ENCODE measurements at places on chromosomes 12 and 14.

- DNase-seq, result no peak
Measured at GRCh38 chr12:52681526-52682380, 1.5 kb upstream of the KRT1 start.

- peak; percentile 96 for DNase-seq
Measured at GRCh38 chr14:77303417-77304156, 17.1 kb downstream of the POMT2 start.

DNA sequence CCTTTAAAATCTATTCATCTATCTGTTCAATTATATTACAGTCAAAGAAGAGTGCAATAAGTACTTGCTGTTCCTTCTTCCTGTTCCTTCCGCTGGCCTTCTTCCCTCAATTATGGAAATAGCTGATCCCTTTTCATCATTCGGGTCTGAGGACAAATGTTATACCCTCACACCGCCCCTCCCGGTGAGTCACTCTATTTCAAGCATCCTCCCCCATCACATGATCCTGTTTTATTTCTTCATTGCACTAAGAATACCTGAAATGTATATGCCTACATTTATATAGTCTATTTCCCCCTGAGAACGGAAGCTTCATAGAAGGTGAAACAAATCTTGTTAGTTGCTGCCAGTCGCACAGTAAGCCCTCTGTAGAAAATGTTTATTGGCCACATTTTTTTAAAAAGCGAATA is 2.5 kb downstream of the SLC38A1 start:
- DNase-seq, result no peak

- no peak for DNase-seq
Measured at GRCh38 chr14:68333262-68333661, 459.6 kb downstream of the ZFP36L1 start.

Data from HFFc6 (cell line).